Uterus (tissue), 4 donors: ENCODE measurements at places on chromosomes 12 and 14. TPM values are rescaled to one million over a fixed set of nuclear protein-coding genes. Genes with fewer than 3 reads are reported as not detected.

C12orf60 gene
- total RNA-seq = 1.1 TPM

LRRC10 gene
- total RNA-seq = not detected

- no peaks in the 10 kb centered on the region for H3K4me1 ChIP-seq
- no peaks in the 10 kb centered on the region for H3K36me3 ChIP-seq
- no peaks in the 10 kb centered on the region for H3K27me3 ChIP-seq
- no peak overlapping the region for H3K4me3 ChIP-seq
- no peak overlapping the region for H3K27ac ChIP-seq
These were observed 103.7 kb downstream of the TBX3 start for GRCh38 chr12:114580306-114580705.

- H3K4me1 ChIP-seq = no peaks in the 10 kb centered on the region
- H3K4me3 ChIP-seq = no peak overlapping the region
- H3K27ac ChIP-seq = no peak overlapping the region
- H3K27me3 ChIP-seq = no peaks in the 10 kb centered on the region
- H3K36me3 ChIP-seq = no peaks in the 10 kb centered on the region
These were observed 1.4 kb downstream of the MYO1A start for GRCh38 chr12:57048423-57049118.

GRCh38 chr12:38367506-38367905 is 50.9 kb downstream of the ALG10B start:
- no peaks in the 10 kb centered on the region for H3K4me1 ChIP-seq
- no peak overlapping the region for H3K4me3 ChIP-seq
- H3K27ac ChIP-seq = no peak overlapping the region
- no peaks in the 10 kb centered on the region for H3K27me3 ChIP-seq

DNA sequence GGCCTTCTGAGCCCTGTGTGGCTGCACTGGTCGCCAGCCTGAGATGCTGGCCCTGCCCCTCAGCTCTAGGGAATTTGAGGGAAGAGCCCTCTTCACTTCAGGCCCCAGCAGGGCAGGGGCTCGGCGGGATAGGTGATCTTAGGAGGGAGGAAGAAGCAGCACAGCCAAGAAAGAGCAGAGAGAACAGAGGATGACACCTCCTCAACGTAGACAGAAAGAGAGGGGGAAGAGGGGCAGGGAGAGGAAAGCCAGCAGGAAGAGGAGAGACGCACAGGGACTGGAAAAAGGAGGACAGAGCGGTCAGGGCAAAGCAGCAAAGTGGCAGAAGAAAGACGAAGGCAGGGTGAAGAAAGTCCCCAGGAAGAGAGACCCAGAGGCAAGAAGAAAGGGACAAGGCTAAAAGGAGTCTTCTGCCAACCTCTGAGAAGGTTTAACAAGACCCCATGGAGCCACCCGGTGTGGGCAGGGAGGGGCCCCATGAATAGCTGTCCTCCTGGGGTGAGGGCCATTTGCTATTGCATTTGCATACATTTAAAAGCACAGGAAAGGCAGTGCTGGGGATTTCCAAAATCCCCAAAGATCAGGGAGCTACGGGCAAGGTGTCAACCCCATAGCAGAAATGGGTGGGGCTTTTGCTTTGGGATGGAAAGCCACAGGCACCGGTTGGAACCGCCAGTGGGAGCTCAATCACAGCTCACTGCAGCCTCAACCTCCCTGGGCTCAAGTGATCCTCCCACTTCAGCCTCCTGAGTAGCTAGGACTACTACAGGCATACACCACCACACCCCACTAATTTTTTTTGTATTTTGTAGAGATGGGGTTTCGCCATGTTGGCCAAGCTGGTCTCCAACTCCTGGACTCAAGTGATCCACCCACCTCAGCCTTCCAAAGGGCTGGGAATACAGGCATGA is 22.7 kb downstream of the CMKLR1 start:
- H3K4me1 ChIP-seq = no peaks in the 10 kb centered on the region
- no peaks in the 10 kb centered on the region for H3K27me3 ChIP-seq
- DNase-seq = no peak
- no peak overlapping the region for H3K27ac ChIP-seq

DNA sequence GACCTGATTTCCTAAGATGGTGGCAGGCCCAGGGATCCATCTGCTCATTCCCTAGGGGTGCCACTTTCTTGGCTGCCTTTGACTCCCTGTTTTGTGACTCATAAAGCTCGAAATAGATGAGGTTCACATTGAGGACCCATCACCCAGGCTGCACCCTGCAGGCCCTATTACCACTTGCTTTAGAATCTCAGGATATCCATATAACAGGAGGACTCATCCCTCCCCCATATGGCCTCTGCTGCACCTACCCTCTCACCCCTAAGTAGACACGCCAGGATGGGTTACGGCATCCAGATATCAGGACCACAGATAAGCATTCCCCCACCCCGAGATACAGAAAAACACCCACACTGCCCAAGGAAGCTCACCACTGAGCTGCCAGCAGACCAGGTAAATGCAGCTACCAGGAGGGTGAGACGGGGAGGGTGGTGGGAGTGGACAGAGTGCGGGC is 155.7 kb downstream of the DPF3 start:
- no peaks in the 10 kb centered on the region for H3K4me1 ChIP-seq
- no peaks in the 10 kb centered on the region for H3K27me3 ChIP-seq
- no peak for DNase-seq

DNA sequence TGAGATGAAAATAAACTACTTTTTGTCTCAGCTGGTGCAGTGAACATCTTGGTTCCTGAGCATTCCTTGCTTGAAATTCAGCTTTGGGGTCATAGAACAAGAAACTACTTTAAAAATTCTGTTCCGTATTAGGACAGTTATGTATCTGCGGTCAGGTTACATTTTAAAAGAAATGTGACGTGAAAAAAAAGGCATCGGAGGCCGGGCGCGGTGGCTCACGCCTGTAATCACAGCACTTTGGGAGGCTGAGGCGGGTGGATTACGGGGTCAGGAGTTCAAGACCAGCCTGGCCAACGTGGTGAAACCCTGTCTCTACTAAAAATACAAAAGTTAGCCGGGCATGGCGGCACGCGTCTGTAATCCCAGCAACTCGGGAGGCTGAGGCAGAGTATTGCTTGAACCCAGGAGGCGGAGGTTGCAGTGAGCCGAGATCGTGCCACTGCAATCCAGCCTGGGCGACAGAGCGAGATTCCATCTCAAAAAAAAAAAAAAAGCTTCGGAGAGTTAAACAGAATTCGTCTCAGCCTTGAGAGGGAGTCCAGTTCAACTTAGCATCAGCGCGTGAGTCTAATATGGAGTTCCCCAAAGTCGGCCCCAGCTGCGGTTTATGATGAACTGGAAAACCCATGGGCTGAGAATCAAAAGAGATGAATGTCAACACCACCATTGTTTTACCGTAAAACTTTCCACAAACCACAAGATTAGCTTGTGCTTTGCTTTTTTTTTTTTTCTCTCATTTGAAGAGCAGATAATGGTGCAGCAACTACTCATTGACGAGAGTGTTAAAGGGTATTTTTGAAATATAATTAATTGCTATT is 2.1 kb upstream of the SLC2A13 start:
- H3K27ac ChIP-seq = no peak overlapping the region
- H3K4me3 ChIP-seq = peak overlapping the region; percentile 94
- no peak for DNase-seq
- no peaks in the 10 kb centered on the region for H3K4me1 ChIP-seq
